ENCODE measurements at places on chromosomes 11 and 22.
A peak's percentile ranks its signal among the peaks of the same experiment; 100 is the strongest.

DNA sequence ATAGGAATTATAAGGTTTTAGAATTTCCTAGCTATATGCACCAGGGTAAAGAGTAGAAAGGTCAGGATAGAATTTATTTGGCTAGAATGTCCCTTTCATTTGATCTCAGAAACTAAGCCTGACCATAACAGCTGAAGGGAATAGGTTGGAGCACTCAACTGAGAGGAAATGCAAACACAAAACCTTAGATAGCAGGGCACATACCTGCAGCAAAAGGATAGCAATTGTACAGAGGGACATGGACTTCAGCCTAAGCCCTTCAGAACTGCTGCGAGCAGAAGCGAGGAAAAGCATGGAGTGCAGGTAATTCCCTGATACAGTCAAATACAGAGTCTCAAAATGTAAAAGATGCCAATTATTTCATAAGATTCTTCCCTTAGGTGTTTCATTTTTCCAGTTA, 211.0 kb upstream of the DDI1 start:
- DNase-seq, result no peak

DNA sequence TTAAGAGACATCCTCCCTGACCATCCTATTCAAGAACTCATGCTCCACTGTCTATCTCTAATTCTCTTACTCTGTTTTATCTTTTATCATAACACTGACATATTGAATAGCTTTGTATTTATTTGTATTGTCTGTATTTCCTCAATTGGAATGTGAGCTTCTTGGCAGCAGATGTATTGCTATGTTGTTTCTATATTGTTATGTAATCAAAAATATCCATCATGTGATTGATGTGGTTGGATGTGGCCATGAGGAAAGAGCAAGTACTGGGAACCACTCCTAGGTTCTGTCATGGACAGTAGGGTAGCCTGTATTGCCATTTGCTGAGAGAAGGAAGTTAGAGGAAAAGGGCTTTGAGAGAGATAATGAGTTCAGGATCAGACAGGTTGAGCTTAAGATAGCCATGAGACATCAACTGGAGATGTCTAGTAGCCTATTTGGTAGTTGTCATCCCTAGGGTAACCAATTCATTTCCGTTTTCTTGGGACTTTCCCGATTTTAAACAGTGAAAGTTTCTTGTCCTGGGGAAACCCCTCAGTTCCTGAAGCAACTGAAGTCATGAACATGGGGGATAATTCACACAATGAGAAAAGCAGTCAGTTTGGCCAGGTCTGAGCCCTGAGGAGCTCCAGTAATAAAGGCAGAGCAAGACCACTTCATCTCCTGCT, 404.5 kb downstream of the INSC start:
- no peak for DNase-seq

DNA sequence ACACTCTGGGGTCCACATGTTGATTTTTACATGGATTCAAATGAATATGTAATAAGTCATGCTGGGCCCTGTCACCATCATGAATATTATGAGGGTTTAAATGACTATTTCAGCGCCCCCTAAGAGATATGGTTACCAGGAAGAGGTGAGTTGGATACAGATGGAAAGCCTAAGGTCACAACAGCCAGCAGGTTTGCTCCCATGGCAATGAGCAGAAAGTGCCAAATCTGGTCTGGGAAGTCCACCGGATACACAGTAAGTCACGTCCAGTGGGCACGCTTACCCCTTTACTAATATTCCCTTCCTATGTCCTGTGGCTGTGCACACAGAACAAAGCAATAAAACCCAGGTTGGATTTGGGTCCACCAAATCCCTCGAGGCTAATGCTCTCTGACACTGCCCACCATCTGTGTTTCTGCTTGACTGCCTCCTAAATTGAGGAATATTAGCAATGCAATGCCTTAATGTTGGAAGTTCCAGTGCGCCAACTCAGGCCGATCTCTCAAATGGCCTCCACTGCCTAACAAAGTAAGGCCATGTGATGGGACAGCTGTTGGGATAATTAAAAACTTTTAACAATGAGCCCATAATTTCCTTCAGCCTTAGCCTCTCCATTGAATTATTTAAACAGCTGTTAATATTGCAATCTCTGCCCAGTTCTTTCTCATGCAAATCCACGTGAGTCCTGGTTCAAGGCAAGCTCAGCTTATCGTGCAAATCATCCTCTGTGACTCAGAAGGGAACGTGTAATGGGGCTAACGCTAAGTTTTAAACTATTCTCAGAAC, 97.6 kb downstream of the SLC1A2 start:
- no peak for DNase-seq

DNA sequence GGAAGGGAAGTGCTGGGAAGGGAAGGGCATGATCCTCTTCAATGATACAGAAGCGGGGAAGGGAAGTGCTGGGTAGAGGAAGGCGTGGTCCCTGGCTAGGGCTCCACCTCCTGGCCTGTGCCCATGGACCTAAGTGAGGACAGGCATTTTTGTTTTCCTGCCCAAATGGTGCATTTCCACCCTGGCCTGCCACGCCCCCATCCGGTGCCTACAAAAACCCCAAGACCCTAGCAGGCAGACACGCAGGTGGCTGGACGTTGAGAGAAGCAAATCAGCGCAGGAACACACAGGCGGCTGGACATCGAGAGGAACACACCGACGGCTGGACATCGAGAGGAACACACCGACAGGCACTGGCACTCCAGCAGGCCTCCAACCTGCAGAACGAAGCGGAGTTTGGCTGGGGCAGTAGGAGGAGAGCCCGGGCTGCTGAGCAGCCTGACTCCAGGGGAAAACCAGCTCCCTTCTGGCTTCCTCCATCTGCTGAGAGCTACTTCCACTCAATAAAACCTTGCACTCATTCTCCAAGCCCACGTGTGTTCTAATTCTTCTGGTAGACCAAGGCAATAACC, 628.3 kb downstream of the BUD13 start:
- DNase-seq, result no peak

- no peak for DNase-seq
These were observed 4.5 kb downstream of the ZNF74 start for GRCh38 chr22:20398420-20398819.

DNA sequence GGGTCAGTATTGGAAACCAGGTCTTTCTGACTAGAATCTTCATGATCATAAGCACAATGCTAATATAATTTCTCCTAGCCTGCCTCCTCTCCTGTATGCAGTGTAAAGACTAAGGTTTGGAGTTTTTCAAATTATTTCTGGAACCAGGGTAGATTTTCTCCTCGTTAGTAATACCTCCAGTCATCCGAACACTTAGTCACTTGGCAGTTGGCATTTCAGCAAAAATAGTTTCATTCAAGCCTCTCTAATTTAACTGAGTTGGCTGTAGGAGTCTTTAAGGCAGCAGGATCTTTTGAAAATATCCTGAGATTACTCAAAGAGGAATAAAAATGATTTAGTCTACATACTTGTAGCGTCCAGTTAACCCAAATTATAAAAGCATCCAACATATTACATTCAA, 6.3 kb downstream of the TYR start:
- DNase-seq, result no peak

GRCh38 chr11:61359516-61359915, 2.2 kb downstream of the CYB561A3 start:
- DNase-seq, result no peak

- no peak for DNase-seq
These were observed 1.2 kb downstream of the BACE1 start for GRCh38 chr11:117314840-117315239.

- no peak for DNase-seq
These were observed 492.9 kb upstream of the KIRREL3 start for GRCh38 chr11:127493330-127494022.

GRCh38 chr11:64055077-64055476, 19.3 kb downstream of the FLRT1 start:
- DNase-seq, result no peak

GRCh38 chr11:72671152-72672099, 2.8 kb downstream of the PDE2A start:
- no peak for DNase-seq

DNA sequence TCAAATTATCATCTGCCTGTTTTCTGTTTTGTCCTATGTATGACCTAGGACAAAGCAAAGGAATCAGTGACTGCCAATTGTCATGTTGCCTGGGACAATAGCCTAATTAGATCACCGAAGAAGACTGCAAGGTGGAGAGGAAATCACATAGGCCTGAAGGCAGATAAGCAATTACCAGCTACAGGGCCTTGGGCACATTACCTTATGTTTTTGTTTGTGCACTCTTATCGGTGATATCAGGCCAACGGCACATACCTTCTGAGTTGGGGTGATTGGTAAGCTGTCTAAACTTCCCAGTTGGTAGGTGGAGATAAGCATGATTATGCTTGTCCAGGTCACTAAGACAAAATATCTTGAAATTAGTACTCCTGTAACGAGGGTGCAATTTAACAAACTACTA, 58.1 kb upstream of the FAM181B start:
- no peak for DNase-seq

DNA sequence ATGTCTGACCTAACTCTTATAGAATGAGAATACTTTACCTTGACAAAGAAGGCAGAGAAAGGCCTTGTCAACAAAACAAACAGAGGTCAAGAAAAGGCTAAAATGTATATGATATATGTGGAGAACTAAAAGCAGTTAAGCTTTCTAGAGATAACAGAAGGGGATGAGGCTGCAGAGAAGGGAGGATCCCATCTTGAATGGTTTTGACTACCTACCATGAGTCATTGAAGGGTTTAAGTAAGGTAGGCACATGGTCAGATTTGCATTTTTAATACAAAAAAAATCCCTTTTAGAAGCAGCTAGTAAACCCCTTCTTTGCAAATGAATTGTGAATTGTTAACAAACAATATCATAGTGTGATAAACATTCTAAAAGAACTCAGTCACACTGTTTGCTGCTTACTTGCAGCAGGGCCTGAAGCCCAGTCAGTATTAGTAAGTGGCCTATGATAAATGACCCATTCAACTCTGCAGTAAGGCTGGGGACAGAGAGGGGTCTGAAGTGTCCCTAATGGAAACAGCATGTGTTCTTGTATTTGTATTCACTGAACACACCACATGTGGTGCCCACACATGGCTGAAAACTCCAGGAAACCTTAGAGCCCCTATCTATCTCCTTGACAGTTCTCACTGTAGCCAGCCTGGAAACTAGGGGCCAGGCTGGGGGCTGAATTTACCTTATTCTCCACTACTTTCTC, 328.8 kb upstream of the PITPNB start:
- DNase-seq, result no peak

GRCh38 chr22:49394116-49394785, 433.4 kb downstream of the BRD1 start:
- DNase-seq, result no peak

- no peak for DNase-seq
These were observed 58.9 kb upstream of the MYEOV start for GRCh38 chr11:69234740-69235710.

- DNase-seq, result no peak
These were observed at the start of gene OOSP2 for GRCh38 chr11:60040109-60040508. TSS of gene OOSP2 (plus strand) at chr11:60040409. CDS start at chr11:60040460, 51 bp downstream.

GRCh38 chr11:86314636-86315035, 12.6 kb downstream of the HIKESHI start:
- no peak for DNase-seq

GRCh38 chr22:49827853-49828598, at the start of gene BRD1:
TSS of gene BRD1 (minus strand) at chr22:49827873. CDS start at chr22:49824317, 3,556 bp downstream.
- peak; percentile 80 for DNase-seq

GRCh38 chr11:23181022-23181807, 320.9 kb upstream of the CCDC179 start:
- DNase-seq, result no peak

DNA sequence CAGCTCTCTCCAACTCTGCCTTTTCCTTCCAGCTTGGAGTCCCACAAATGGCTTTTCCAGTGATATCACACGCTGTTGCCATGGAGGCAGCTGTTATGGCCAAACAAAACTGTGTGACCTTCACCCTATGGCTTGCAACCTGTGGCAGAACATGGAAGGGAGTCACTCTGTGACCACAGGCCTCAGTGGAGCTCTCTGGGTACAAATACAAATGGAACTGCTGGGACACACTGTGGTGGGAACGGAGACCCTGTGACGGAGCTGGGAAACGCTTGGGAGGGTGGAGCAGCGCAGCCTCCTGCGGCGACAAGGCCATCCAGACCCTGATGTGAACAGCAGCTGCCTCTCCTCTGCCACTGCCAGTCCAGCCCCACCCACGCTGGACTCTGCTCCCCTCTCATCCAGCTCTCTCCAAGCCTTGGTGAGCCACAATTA, 162.5 kb downstream of the ETS1 start:
- peak; percentile 4 for DNase-seq

DNA sequence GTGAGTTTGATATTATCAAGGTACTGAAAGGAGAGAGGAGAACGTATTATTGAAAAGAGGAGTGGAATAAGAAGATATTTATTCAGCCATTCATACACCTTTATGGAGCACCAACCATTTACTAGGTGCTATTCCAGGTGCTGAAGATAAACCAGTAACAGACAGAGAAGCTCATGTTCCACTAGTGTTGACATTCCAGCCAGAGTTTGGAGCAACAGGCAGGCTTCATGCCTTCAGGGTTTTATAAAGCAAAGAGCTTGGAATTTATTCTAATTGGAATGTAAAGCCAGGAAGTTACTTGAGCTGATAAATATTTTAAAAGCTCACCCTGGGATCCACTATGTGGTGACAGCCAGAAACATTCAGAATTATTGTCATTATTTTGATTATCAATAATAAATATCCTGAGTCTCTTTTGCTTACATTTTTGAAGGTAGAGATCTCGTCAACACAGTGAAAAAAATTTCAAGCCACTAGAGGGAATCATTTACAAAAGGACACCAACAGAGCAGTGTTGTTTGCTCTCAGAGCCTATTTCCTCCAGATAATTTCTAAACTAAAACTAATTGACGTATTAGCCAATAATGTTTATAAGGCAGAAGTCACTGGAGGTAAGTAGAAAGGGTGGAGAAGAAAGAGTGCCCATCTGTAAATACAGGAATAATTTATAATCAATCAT, 172.0 kb downstream of the KCNA4 start:
- no peak for DNase-seq

GRCh38 chr11:118661425-118662301, 17.8 kb downstream of the TREH start:
- no peak for DNase-seq

DNA sequence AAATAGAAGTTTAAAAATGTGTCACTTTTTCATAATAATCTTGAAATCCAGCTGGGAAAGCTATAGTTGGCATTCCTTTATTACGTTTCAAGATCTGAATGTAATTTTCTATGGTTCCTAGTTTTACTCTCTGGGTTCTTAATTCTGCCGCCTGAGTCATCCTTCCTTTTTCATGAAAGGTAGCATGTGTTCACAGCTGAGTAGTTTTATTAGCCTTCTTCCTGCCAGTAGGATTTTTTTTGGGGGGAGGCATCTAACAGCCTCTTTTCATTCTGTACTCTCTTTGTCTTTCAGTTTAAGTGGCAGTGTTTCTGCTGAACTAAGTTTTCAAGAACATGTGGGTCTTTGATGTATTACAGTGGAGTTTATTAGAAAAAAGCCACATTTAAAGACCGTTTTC, 36.5 kb downstream of the OR2AG2 start:
- peak; percentile 26 for DNase-seq

- DNase-seq, result no peak
These were observed 3.8 kb downstream of the FJX1 start for GRCh38 chr11:35622070-35622469.

GRCh38 chr11:106468531-106468930, 391.1 kb downstream of the AASDHPPT start:
- no peak for DNase-seq

DNA sequence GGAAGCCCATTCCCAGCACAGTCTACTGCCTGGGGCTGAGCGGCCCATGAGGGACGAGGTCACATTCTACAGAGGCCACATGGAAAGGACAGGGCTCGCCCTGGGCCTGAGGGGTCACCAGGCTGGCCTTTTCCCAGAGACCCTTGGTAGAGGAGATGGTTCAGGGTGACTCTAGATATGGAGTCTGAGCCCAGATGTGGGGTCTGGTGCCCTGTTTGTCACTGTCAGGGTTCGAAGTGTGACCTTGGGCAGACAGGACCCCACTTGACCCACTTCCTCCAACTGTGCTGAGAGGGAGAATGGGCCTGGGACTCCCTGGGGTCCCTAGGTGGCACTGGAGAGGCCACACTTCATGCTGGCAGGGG, 81.0 kb downstream of the MYEOV start:
- DNase-seq, result no peak

Data from inflammatory macrophage (primary cell).